ENCODE measurements at places on chromosomes 1 and 21. TPM values are rescaled to one million over a fixed set of nuclear protein-coding genes. Genes with fewer than 3 reads are reported as not detected.

Gene HSD3B1
- not detected for total RNA-seq

Gene GBP4
- total RNA-seq, result 0.32 TPM

Gene CYP4Z1
- not detected for total RNA-seq

Gene KCNE2
- not detected for total RNA-seq

Gene TLCD4
- total RNA-seq, result 0.30 TPM

Gene NHLH2
- total RNA-seq, result not detected

Gene AGO1
- total RNA-seq, result 26.8 TPM

Gene HES3
- not detected for total RNA-seq

Gene CHI3L2
- total RNA-seq, result 0.89 TPM

Gene AQP10
- 0.05 TPM for total RNA-seq

Gene LAPTM5
- total RNA-seq, result not detected

Gene KCND3
- 0.14 TPM for total RNA-seq

Gene BCL2L15
- total RNA-seq, result under 0.01 TPM

Gene FMOD
- total RNA-seq, result 48.1 TPM

Gene HNRNPCL1
- total RNA-seq, result not detected

Gene DEDD
- total RNA-seq, result 18.1 TPM

Gene TRIM45
- total RNA-seq, result 2.4 TPM

Gene GBP6
- total RNA-seq, result not detected

Gene CDK11B
- 5.0 TPM for total RNA-seq

Gene TRPM2
- total RNA-seq, result not detected

Gene SNIP1
- total RNA-seq, result 9.8 TPM

Gene MARCKSL1
- total RNA-seq, result 46.6 TPM

Gene OVAAL
- not detected for total RNA-seq

Gene UBE2U
- not detected for total RNA-seq

Gene SPATA21
- not detected for total RNA-seq

Gene MASP2
- not detected for total RNA-seq

Gene OR2T12
- total RNA-seq, result not detected

Gene S100A9
- not detected for total RNA-seq

Gene RHBDL2
- 3.8 TPM for total RNA-seq
